Activated CD4-positive, alpha-beta T cell treated with anti-CD3 and anti-CD28 coated beads, Interleukin-2, Interleukin-4, amounts not matched to agents 100 ng/mL and 50 ng/mL, durations not matched to agents 16 hours and 8 hours (primary cell): ENCODE measurements at places on chromosomes 12 and 14.

DNA sequence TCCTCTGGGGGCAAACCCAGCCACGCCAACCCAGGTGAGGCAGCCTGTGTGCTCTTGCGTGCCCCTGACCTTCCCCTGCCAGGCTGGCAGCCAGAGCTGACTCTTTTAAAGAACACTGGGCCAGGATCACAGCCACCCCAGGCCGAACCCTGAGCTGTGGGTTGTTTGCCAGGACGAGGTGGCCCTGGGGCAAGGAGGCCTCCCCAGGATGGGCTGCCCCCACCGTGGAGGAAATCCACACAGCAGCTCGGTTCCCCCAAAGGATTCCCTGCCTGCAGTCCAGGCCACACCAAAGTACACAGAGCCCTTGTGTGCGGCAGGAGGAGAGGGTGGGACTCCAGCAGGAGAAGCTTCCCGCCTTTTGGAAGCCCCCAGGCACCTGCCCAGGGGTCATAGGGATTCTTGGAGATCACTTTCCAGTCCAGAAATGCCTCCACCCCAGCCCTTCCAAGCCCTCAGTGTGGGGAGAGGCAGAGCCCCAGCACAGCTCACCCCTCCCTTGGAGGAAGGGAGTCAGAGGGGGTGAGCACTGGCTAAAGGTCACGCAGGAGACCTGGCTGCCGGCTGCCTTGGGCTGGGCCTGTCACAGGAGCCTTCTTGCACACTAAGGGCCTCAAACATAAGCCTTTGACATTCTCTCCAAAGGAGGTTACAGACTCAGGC is 115.6 kb downstream of the CALM1 start:
- no peak for DNase-seq

- no peak for DNase-seq
Observed at GRCh38 chr12:15698377-15698871, 90.8 kb downstream of the EPS8 start.

DNA sequence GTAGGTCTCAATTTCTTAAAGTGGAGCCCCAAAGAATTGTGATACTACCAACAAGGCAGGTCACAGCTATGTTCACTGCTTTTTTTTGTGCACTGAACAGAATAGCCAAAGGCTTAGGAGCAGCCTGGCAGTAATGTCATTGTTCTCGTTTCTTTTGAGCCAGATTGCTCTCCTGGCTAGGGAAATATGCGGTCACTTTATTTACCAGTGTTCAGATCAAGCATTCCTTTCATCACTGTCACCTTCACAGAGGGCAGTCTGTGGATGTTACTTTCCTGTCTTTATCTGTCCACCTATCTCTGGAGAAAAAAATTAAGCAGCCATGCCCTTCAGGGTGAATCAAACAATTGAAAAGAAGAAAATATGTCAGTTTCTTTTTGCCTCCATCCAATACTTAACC is 159.6 kb downstream of the BTG1 start:
- DNase-seq, result no peak

DNA sequence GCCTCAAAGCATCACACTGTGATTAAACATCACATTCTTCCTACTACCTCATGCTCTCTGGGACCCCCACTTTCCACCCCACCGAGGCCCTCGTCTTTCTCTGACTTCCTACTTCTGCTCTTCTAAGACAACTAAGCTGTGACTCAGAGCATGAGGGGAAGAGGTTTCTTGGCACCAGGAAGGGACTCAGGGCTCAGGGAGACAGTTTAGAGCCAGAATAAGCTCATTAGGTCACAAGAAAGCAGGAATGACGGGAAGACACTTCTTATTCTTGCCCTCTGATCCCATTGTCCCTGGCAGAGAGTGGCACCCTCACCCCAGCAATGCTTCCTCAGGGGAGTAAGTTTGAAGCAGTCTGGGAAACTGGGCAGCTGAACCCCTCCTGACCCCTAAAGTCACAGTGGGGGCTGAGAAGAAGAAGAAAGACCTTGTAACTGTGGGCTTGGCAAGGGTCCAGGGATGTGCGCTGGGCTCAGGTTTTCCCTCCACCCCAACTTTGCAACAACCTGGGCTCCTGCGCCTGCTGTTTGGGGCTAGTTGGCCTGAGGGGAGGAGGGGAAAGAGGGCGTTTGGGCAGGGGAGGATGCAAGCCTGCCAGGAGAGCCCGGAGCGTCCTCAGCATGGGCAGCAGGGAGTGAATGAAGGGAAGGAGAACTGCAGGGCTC is 64.6 kb upstream of the ACTN1 start:
- no peak for DNase-seq

GRCh38 chr12:109393437-109394345 is 46.0 kb downstream of the MYO1H start:
- peak; percentile 60 for DNase-seq

DNA sequence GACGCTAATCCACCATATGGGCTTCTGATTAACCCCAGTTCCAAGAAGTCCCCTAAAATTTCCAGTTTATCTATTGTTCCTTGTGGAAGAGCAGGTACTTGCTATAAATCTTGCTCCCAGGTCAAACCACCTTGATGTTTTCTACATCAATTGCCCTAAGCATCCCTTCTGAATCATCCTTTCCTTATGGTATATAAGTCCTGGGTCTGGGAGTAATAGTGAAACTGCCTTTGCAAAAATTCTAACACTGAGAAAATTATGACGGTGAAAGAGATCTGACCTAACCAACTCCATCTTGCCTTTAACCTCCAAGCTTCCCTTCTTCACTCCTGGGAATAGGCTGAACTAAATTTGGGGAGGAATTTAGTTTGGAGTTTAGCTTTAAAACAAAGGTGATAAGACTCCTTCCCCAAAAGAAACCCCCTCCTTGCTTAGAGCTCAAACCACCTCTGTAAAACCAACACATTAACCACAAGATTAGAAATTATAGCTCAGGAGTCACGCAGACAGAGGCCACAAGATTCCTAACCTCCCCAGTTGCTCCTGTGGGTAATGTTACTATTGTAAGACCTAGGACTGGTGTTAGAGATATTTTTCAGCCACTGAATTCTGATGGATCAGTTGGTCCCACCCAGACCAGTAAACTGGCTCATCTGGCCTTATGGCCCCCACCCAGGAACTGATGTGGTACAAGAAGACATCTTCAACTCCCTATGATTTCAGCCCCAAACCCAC is 33.8 kb upstream of the DTX1 start:
- peak; percentile 44 for DNase-seq

GRCh38 chr12:130463818-130464670 is 126.4 kb downstream of the PIWIL1 start:
- DNase-seq, result no peak

- DNase-seq, result no peak
Observed at GRCh38 chr12:31371256-31371620, 45.3 kb upstream of the SINHCAF start.

GRCh38 chr14:87067591-87067990 is 925.4 kb downstream of the GALC start:
- no peak for DNase-seq

- peak; percentile 25 for DNase-seq
Observed at GRCh38 chr12:105227879-105228278, 8.1 kb downstream of the APPL2 start.
